Activated CD8-positive, alpha-beta memory T cell treated with anti-CD3 and anti-CD28 coated beads for 4 hours (primary cell): ENCODE measurements at places on chromosomes 4 and X.

- no peak for DNase-seq
These were observed 697 bp downstream of the SRPK3 start for GRCh38 chrX:153781428-153782047.

DNA sequence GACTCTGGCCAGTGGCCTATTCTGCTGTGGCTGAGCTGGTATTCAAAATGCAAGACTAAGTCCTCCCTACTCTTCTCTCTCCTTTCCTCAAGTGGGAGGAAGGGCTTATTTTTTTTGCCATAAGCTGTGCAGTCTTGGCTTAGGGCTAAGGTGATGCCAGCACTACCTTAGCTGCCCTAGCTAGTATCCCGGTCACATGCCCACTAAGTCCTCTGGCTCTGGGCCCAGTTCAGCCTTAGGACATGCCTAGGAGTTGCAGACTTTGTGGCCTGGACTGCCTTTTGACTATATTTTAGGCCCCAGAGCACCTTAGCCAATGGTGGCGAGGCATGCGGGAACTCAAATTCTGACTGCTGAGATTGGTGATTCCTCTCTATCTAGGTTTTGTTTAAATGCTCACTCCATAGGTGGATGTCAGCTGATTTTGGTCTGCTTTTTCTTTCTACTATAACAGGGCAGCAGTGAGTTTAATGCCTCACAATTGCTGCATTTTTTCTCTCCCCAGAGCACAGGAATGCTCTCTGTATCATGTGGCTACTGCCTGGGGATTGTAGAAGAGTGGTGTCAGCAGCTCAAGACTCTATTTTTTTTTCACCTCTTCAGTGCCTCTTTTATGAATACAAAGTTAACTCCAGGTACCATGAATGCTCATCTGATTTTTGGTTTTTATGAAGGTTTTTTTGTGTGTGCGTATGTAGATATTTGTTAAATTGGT is 472.9 kb upstream of the GRID2 start:
- no peak for DNase-seq

- no peak for DNase-seq
These were observed 156.6 kb upstream of the CASK start for GRCh38 chrX:42079968-42080367.

- no peak for DNase-seq
These were observed 231.7 kb upstream of the PGRMC2 start for GRCh38 chr4:128519163-128519830.

- DNase-seq, result no peak
These were observed 13.8 kb upstream of the TXLNG start for GRCh38 chrX:16772460-16772859.

DNA sequence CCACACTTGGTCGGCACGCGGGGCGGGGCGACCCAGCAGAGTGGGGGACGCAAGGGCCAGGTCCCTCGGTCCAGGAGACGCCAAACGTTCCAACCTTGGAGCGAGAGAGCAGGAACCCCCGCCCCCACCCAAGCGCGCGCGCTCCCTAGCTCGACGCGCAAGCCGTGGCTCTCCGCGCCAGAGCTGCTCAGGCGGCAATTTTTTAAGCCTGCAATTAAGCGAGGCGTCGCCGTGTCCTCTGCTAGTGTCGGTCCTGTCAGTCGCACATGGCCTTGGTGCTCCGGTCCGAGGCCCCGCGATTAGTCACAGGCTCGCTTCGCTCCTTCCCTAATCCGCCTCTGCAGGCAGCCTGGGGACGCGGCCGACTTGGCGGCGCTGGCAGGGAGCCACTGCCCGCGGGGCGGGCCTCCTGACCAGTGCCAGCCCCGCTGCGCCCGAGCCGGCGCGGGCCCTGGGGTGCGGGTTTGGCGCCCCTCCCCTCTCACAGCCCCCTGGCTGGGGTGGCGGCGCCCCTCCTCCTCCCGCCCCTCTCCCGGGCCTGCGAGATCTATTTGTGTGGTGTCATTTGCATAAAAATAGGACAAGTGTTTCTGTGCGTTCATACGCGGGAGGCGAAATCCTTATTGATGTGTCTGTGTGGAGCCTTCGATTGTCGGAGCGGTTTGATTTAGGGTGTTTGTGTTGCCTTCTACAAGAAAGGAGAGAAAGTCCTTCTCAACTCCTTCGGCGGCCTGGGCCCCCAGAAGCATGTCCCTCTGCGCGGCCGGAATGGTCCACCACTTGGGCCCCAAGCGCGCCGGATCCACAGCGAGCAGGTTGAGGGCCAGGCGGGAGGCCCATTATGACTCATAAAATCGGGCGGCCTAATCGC is 9.8 kb upstream of the BCOR start:
- no peak for DNase-seq
